ENCODE measurements at places on chromosomes 6 and 20.

- DNase-seq: no peak
Measured at GRCh38 chr6:34145161-34146020, 496 bp downstream of the GRM4 start.

DNA sequence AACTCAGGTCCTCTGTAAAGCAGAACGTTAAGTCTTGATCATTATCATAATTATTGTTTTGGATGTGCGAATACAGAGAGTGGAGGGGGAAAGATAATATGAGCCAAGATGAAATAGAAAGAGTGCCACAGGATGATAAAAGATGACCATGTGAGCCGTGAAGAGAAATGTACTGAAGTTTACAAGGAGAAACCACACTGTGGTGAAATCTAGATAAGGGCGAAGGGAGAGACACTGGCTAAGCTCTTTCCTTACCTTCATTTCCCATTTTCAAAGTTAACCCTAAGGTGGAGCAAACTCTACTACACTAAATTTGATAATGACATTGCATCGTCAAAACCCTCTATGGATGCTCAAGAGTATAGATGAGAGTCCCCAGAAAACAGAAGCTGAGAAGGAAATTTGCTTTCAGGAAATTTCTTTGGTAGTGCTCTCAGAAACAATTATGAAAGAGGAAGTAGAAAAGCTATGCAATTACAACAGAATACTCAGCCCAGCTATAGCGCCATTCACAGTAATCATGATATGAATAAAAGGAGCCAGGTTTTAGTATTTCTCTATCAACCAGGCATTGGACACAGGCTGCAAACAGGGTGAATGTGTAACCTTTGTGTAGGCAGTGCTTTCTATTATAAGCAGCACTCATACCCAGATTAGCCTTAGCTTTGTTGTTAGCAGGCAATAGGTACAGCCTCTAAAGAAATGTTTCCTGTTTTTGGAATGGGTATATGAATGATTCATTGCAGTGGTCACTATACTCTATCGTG is 1080.7 kb downstream of the GRIK2 start:
- DNase-seq: no peak

- DNase-seq: no peak
Measured at GRCh38 chr20:39880890-39881289, 808.1 kb downstream of the MAFB start.

DNA sequence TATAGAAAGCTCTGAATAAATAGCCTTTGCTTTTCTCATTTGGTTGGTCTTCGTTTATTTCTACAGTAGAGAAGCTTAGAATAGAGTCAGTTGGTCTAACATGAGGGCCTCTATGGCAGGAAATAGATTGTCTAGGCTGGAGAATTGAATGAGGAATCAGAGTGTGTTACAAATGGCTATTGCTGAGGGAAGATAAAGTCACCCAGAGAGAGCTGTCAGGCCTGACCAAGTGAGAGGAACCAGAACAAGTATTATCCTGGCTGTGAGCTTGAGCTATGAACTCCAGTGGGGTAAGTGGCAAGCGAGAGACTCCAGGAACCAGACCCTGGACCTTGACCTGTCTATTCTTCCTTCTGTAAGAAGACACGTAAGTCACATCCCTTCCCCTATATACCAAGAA is 353.1 kb downstream of the CD83 start:
- DNase-seq: no peak

- no peak for DNase-seq
Measured at GRCh38 chr6:29965563-29965872, 23.2 kb downstream of the HLA-A start.

DNA sequence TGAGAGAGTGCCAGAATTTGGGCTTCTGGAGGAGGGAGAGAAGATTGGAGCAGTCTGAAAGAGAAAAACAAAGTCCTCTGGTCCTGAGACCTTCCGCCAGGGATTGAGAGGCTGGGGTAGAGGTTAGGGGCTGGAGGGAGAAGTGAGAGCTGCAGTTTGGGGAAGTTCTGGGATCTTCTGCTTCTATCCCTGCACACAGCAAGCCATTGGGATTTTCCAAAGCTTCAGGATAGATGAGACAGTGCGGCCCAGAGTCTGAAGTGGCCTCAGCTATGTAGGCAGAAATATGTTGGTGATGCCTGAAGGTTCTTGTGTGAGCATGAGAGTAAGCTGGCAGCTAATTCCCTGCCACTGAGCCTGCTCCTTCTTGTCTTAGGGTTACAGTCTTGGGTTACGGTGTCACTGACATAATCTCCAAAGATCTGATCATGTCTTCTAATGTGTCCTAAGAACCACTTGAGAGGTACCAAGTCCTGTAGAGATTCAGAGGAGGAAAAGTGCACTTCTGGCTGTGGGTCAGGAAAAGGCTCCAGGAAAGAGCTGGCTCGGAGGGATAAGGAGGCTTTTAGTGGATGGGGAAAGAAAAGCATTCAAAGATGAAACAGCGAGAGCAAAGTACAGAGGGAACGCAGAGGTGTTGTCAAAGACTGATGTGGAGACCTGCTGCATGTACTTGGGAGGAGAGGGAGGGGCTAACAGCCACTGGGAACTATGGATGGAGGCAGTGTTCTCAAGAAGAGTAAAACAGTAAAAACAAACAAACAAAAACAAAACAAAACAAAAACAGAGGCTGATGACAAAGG is 131.1 kb upstream of the MYLIP start:
- DNase-seq: no peak

DNA sequence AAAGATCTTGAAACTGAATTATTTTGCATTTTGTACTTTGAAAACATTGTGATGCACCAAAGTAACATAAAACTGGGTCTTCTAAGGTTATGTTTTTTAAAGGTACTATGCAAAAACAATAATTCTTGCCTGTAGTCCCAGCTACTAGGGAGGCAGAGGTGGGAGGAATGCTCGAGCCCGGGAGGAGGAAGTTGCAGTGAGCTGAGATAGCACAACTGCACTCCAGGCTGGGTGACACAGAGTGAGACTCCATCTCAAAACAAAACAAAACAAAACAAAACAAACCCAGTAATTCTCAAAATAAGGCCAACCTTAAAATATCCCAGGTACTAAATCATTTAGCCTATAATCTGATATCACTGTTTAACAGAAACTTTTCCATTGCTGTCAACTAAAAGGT is 269.6 kb downstream of the KHDC1L start:
- no peak for DNase-seq

GRCh38 chr20:41475503-41475902 is 108.9 kb upstream of the EMILIN3 start:
- no peak for DNase-seq

DNA sequence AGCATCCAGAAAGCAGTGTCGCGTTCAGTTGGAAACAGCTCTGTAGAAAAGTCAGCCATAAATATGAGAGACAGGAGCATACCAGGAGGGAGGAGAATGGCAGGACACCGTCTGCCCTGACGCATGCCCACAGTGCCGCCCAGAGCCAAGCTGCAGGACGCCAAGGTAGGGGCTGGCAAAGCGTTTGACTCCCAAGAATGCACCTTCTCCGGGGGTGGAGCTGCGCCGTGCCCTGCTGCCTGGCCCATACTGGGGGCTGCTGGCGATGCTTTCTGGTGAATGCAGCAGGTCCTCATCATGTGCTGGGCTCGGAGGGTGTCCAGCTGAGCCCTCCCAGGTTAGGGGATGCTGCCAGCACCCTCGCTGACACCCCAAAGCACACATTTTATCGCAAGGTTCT is 349.8 kb downstream of the CDH4 start:
- no peak for DNase-seq

DNA sequence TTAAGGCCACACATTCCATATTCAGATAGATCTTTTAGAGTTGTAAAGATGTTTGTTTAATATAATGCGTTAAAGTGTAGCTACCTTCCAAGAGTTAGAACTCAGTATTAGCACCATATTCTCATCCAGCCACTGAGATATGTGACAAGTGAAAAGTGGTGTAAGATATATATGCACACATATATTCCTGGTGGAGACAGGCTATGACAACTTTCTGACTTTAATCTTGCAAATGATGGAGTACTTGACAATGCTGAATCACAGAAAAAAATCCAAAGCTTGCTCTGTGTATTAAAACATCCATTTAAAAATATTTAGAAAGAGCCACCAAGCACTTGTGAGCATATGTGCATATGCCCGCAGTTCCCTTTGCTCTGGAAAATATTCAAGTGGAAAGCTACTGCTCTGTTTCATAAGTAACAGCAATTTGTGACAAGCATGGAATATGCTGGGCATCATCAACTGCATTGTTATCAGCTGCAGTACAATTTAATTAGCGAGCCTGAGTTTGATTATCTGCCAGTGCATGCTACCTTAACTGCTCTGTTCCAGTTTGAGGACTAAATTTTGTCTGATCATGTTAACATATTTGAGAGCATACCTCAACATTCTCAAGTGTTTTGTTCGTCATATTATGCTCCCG is 64.8 kb downstream of the VIP start:
- no peak for DNase-seq

- peak; percentile 48 for DNase-seq
Measured at GRCh38 chr6:105601541-105602236, 198.8 kb upstream of the PREP start.

All from adrenal gland (tissue), 19 donors.